Dermis blood vessel endothelial cell (primary cell): ENCODE measurements at places on chromosomes 5 and 9.

DNA sequence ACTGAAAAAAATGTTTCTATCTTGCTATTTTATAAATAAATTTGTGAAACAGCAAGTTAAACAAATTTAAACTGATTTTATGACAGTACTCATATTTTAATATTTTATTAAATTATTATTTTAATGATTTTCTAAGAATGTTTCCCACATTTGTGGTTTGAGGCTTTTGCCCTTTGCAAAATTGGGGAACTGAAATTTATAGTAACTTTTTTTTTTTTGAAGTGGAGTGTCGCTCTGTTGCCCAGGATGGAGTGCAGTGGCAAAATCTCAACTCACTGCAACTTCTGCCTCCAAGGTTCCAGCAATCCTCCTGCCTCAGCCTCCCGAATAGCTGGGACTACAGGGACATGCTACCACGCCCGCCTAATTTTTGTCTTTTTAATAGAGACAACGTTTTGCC is 7.2 kb upstream of the ADGRV1 start:
- no peak for DNase-seq

DNA sequence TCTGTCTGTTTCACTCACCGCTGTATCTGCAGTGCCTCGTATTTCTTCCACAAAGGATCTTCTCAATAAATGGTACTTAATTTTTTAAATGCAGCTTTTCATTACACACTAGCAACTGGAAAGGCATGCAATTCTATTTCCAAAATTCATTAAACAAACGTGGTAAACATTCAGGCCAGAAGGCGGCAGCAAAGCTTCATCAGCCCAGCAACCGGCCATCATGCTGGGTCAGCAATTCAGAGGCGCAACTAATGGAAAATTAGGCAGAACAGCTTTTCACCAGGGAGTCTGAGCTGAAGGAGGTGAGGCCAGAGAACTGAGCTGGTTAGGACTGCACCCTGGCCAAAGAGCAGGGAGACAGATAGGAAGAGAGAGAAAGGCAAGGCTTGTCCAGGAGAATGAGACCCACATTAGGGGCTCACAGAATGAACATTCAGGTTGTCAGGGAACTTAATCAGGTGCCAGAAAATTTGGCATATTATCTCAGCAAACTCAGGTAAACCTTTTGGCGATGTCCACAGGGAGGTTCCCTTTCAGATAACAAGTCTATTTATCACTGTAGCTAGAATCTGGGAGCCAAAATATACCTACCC is 17.7 kb upstream of the RNF180 start:
- DNase-seq, result peak; percentile 69

DNA sequence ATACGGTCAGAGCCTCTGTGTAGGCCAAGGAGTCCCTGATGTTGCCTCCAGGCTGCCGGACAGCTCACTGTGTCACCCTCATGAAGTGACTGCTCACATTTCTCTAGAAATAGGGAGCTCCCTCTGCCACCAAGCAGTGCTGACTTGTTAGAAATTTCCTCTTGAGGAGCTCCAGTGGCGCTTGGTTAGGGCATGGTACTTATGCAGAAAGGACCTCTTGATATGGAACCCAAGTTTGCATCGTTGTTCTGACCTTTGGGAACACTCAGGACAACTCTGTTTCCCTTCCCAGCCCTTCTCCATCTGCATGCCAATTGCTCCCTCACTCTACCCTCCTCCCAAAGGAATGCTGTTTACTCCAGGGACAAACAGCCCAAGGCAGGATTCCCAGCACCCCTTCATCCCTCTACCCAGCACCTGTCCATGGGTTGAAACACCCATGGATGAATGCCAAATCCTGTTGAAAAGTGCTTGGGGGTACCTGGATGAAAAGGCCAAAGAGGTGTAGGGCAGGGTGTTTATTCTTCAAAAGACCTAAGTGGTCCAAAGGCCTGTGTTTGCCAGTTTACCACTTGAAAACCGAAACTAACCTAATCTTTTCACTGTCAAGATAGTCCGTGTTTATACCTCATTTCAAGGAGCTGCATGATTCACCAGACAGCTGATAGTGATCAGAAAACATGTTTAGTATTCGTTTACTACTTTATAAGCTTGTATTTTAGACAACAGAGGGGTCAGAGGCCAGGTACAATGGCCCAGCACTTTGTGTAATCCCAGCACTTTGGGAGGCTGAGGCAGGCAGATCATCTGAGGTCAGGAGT is 51.1 kb downstream of the KLF4 start:
- no peak for DNase-seq

DNA sequence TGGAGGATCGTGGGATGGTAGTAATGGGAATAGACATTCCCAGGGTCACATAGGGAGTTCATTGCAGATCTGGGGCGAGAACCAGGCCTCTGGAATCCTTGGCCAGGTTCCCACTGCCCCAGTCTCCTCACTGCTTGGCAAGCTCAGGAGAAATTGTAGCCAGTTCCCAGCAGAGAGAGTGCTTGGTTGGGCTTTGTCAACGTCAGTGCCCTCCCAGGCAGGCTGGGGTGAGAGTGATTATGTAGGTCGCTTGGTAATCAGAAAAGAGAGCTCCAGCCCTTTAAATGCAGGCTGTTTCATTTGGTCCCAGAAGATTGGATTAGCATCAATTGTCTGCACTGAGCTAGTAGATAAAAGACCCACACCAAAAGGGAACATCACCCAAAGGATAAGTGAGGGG is 51.8 kb upstream of the GALNT10 start:
- no peak for DNase-seq

DNA sequence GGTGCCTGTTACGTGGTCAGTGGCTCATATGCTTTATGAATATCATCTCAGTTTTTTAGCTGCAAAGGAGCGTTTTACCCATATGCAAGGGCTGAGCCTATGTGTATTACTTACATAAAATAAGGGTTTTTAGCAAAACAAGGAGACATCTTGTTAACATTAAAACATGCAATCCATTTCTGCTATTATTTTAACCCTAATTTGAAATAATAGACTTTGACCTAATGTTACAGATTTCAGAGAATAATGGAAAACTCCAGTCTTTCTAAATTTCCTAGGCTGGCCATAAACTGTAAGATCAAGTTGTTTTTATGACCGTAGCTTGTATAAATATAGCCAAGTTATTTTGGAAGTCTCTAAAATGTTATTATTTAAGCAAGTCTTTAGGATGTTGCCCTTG is 121.1 kb upstream of the SEMA6A start:
- no peak for DNase-seq

GRCh38 chr5:158492136-158492535 is 607.6 kb downstream of the EBF1 start:
- no peak for DNase-seq
